Adipocyte (in vitro differentiated cells): ENCODE measurements at places on chromosomes 7 and 10.

GRCh38 chr7:29839302-29839701 lies 33.0 kb downstream of the WIPF3 start:
- peak; percentile 43 for DNase-seq

DNA sequence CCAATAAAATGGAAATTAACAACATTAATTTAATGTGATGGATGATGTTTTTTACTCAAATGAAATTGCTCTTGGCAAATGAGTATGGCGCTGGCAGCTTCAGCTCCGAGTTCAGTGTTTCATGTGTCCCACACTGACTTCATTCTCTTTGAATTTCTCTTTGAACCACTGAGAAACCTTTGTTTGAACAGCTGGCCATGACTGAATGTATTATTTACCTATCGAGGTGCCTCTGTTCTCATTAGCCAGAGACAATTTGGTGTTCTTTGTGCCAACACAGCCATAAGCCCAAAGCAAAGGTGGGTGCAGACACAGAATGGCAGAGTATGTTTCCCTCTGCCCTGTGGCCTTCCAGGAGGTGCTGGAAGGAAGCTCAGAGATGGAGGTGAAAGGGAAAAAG lies 42.1 kb downstream of the TMEM178B start:
- no peak for DNase-seq

DNA sequence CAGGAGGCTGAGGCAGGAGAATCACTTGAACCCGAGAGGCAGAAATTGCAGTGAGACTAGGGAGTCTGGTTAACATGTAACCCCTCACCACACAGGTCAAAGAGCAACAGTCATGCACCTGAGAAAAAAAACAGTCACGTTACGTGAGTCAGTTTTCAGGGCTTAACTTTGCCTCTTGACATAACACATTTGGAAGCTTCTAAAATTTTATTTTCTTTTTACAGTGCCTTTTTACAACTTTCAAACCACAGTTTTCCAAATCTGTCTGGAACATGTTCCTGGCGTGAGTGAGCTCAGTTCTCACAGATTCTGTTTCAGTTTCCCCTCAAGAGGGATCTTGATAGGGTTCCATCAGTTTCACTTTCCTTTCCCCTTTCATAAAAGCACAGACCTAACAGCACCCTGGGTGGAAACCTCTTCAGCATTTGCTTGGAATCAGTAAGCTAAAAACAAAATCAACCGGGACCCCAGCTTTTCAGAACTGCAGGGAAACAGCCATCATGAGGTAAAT lies 4.4 kb downstream of the IFIT3 start:
- DNase-seq: peak; percentile 84

GRCh38 chr10:28285816-28286215 lies 17.0 kb downstream of the MPP7 start:
- DNase-seq: no peak

DNA sequence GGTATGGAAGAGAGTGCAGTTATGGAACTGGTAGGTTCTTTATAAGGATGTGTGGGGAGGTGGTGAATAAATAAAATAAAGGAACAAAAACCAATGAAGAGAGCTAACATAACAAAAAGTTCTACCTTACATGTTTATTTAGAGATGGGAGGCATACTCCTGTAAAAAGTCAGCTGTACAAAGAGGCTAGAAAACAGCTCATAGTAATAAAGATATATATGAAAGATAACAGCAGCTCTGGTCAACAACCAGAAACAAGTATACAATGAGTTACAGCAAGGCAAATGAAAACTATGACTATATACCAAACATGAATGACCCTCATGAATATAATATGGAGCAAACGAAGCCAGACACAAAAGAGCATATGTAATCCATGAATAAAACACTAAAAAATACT lies 62.0 kb downstream of the FAM13C start:
- no peak for DNase-seq

- DNase-seq: no peak
Observed at GRCh38 chr7:155756322-155756721, 55.9 kb downstream of the SHH start.

GRCh38 chr10:120702032-120702431 lies 149.1 kb upstream of the WDR11 start:
- DNase-seq: no peak

DNA sequence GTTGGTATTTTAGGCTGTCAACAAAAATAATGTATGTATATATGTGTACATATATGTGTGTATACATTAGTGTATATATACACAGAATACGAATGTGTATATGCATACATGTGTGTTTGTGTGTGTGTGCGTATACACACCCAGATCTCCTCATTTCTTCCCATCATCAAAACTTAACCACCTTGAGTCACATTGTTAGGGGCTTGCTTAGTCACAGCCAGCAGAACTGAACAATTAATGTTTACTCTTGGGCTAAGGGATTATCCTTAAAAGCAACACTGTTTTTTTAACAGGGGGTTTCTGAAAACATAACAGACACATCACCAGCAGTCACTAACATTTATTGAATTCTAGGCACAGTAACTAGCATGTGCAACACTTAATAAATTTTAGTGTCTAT lies 83.0 kb upstream of the ASAH2 start:
- DNase-seq: no peak

DNA sequence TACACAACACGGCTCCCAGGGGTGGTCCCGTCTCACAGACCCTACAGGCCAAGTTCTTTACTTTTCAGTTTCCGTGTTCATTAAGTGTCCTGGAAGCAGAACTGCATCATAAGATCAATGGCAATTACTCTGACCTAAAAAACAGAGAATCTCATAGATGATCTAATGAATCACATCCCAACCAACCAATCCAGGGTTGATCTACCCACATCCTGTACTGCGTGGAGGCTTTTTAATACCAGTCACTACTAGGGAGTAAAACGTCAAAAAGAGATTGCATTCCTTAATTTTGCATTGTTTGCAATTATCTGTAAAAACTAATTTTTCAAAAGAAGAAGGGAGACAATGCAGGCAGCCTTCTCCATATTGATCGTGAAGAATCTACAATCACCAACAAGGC lies 72.6 kb downstream of the PARD3 start:
- DNase-seq: no peak

- no peak for DNase-seq
Observed at GRCh38 chr10:116833986-116834985, 15.0 kb upstream of the ENO4 start.

DNA sequence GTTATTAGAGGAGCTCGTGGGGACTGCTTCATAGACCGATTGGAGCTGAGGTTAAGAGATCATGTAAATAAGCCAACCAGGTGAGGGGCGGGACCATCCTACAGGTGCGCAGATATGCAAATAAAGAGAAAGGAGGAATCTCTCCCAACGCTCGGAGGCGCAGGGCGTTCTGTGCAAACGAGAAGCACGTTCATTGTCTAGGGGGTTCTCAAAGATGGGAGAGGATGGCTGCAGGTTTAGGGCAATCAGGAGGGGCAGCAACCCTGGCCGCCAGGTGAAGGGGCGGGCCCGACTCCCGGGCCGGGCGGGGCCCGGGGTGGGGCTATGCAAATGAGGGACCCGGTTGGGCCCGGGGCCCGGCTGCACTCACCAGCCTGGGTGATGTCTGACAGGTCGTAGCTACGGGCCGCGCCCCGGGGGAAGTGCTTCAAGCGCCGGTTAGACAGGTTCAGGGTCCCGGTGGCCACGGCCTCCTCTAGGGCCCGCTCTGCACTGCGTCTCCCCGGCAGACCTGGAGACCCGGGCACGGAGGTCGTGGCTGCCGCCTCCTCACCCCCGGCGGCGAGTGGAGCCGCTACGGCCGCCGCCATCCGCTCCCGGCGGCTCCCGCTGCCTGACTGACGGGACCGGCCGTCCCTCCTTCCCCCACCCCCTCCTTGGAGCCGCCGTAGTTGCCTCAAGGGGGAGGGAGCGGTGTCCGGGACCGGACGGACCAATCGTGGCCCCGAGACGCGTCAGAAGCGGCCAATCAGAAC lies at the start of gene LRCH4:
Gene LRCH4 (minus strand): TSS at position 619 of the 755 bp plus-strand sequence. CDS start 29 bp downstream, at position 590.
- peak; percentile 59 for DNase-seq

DNA sequence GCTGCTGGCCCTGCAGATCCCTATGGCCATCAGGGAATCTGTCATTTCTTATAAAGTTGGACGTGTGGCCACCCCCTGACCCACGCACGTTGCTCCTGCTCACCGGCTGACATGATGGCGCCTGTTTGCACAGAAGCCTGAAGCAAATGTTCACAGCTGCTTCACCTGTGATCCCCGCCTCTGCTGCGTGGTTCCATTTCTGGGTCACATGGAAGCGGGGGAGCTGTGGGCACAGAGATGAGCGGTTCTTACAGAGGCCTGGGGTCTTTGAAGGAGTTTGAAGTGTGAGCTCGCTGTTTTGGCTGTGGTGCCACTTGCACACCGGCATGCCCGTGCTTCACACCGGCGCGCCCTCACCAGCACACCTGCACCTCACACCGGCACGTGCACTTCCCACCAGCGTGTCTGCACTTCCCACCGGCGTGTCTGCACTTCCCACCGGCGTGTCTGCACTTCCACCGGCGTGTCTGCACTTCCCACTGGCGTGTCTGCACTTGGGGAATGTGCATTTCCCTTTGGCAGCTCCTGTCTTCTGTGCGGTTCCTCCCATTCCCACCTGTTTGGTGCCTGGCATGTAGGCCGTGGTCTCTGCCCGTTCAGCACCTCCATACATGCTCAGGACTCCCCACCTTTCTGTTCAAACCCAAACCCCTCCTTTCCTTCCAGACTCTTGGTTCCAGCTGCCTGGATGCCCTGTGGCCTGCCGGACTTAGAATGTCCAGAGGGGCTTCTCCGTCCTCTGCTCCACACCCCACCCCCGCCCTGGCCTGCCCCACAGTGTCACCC lies 86.7 kb downstream of the INPP5A start:
- no peak for DNase-seq

DNA sequence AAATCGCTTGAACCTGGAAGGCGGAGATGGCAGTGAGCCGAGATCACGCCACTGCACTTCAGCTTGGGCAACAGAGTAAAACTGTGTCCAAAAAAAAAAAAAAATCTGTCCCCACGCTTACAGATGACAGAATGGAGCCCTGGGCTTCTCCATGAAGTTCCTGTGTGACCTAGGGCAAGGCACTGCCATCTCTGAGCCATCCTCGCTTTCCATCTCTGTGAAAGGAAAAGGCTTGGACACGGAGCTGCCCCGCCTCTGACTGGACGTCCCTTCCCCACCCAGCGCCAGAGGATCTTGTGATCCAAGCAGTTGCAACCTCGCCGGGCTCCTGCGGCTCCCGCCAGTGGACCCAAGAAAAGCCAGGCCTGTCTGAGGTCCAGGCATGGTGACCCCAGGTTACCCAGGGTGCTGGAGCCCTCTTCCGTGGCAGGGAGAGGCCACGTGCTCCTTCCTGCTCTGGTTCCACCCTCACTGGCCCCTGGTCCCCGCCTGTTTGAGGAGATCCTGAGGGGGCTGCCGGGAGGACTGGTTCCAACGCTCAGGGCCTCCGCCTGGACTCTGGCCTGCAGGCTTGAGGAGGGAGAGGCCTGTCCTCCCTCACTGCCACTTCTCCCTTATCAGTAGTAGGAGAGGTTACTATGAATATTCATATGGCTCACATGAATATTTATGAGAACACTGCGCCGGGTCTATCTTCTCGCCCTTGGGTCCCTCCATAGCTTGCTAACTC lies 25.6 kb upstream of the ELFN1 start:
- DNase-seq: no peak

DNA sequence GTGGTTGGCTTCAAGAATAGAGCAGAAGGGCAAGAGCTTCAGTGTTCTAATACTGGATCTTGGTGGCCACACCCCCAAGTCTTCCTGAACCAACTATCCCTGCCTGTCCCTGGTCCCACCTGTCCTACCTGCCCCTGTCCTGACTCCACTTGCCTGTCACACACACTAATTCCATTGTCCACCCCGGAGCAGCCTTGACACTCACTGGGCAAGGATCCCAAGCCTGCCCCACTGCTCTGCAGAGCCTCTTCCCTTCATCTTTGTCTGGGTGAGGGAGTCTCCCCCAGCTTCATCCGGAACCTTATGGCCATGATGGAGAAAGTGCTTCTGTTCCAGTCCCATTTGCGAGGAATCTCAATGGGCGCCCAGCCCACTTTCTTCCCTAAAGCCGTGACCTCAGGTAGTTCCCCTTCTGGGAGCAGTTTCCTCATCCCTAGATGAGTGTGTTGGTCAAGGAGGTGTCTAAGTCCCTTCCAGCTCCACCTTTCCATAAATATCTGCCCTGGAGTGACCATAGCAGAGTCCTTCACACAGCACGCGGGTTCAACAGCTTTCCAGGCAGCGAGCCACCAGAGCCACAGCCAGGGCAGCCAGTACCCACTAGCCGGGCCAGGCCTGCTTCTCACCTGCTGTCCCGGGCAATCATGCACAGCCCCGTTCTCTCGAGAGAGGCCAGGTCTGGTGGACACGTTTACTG lies 61.5 kb downstream of the VIPR2 start:
- DNase-seq: no peak

DNA sequence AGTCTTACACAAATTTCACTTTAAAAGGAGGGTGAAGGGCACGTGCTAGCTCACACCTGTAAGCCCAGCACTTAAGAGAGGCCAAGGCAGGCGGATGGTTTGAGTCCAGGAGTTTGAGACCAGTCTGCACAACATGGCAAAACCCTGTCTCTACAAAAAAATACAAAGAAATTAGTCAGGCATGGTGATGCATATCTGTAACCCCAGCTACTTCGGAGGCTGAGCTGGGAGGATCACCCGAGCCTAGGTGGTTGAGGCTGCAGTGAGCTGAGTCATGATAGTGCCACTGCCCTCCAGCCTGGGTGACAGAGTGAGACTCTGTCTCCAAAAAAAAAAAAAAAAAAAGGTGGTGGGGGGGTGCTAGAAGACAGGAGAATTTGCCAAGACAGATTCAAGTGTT lies 237.3 kb upstream of the KLF14 start:
- no peak for DNase-seq

DNA sequence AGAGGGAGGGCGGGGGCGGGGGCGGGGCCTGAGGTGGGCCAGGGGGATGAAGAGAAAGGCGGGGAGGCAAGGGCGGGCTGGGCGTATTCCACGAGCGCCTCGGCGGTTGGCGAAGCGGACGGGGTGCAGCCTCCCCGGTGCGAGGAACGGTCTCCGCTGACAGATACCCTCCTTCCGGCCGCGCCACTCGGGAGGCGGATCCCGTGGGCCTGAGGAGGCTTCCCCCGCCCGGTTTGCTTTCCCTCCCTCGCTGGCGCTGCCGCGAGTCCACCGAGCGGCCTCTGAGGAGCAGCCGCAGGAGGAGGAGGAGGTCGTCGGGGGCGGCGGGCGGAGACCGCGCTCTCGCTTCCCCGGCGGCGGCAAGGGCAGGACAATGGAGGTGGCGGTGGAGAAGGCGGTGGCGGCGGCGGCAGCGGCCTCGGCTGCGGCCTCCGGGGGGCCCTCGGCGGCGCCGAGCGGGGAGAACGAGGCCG lies at the start of gene TRIM24:
Gene TRIM24 (plus strand): TSS at position 84 of the 473 bp plus-strand sequence. CDS start 290 bp downstream, at position 374.
- no peak for DNase-seq

- peak; percentile 7 for DNase-seq
Observed at GRCh38 chr10:102334101-102334500, 61.4 kb upstream of the NFKB2 start.

GRCh38 chr10:24481241-24481640 lies 242.4 kb downstream of the ARHGAP21 start:
- no peak for DNase-seq
